ENCODE measurements at places on chromosomes 3 and 15. TPM values are rescaled to one million over a fixed set of nuclear protein-coding genes. Genes with fewer than 3 reads are reported as not detected.

Gene ANKDD1A
- 9.5 TPM for total RNA-seq

Gene AADACL2
- total RNA-seq: not detected

Gene SPSB4
- not detected for total RNA-seq

Gene IL12A
- not detected for total RNA-seq

Gene CFAP92
- 0.26 TPM for total RNA-seq

Gene ZIC1
- not detected for total RNA-seq

Gene SIDT1
- 34.8 TPM for total RNA-seq

Gene WDR49
- not detected for total RNA-seq

Data from activated CD8-positive, alpha-beta T cell treated with anti-CD3 and anti-CD28 coated beads, Interleukin-2, amount 10 ng/mL, durations not matched to agents 7 days and 5 days (primary cell).